ENCODE measurements at places on chromosomes 12 and 14.

GRCh38 chr14:99157246-99157645, 114.8 kb downstream of the BCL11B start:
- no peak for DNase-seq

DNA sequence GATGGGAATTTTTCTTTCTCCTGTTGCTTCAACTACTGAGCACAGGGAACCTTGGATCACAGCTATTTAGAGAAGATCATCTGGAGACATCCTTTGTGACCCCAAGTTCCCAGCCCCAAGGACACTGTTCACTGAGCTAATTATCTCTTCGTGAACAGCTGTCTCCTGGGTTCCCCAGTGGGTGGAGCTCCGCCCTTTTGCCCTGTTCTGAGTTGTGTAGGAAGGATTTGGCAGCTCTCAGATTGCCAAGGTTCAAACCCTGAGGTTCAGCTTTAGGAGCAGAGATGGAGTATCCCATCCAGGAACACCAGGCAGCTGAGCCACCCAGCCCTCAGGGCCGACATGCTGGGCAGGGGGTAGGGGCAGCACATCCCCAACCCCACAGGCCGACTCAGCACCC, 32.0 kb downstream of the NGB start:
- no peak for DNase-seq

- DNase-seq, result no peak
Measured at GRCh38 chr12:22904485-22904884, 279.5 kb downstream of the ETNK1 start.

GRCh38 chr14:89430391-89431236, 13.6 kb upstream of the FOXN3 start:
- DNase-seq, result peak; percentile 84

DNA sequence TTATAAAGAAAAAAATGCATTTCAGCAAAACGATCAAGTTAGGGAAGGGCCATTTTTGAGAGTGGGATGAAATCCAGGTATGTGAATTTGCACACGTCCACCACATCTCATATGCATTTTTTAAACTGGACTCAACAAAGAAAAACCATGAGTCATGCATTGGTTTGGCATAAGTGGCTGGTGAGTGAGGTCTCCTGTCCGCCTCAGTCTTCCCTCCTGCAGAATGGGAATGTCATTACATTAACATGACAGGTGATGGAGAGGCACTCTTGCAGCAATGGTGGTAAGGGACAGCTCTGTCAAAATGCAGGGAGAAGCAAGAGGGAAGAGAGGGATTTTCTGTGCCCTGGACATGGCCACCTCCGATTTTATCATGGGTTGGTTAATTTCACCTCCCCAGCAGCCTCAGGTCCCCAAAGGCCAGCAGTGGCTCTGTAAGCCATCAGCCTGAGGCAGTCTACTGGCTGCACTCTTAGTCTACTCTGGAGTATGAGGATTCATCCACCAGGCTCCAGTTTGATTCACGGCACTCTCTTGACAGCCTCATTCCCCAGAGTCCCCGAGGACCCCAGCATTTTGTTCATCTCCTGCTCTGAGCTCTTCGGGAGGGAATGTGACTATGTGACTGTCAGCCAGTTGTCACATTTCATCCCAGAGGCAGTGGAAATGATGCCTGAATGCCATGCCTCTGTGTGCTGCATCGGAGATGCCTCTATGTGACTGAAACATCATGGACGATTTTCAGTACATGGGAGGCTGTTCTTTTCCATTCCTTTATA, 17.1 kb upstream of the PWP1 start:
- DNase-seq, result no peak

DNA sequence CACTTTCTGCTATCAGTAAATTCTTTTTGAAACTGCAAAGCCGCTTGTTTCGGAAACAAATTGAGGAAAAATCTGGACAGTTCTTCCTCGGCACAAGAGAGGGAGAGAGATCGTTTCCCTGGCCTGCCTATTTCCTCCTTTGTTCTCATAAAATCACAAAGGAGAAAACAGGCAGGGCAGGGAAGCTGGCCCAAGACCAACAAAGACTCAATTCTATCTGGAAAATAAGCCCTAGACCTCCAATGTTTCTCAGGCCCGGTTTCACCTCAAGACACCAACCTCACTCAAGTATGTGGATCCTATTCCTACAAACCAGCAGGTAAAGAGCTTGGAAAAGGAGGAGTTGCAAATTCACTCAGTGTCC, 19.5 kb downstream of the DICER1 start:
- no peak for DNase-seq

- no peak for DNase-seq
Measured at GRCh38 chr14:105119408-105120025, 49.1 kb downstream of the JAG2 start.

DNA sequence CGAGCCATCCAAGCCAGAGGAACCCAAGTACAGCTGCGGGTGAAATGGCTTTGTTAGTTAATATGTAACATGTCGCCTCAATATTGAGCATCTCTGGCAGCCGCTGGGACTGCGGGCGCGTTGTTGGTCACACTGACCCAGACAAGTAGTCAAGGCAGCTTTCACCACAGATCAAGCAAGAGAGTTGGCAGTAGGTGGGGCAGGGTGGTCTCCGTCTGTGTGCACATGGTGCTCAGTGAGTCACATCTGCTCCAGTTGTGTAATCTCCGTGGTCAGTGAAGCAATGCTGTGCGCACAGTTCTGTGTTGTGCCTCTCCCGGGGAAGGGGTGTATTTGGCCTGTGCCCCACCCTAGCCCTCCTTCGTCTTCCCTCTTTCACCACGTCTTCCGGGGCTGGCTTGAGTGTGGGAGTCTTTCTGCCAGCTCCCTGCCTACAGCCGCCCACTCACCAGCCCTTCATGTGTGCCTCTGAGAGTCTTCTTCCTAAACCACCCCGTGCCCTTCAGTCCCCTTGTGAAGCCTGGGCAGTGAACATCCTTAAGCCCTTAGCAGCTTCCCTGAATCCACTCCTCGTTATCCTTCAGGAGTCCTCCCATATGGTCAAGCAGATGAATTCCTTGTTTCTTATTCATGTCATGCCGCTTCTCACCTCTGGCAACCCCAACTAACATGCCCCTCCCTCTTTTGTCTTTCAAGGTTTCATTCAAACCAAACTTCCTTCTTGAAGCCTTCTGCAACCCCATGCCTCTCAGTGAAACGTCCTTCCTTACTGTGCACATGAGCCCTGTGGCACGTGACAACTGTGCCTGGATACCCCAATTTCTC, 242.1 kb downstream of the CACNA1C start:
- no peak for DNase-seq

DNA sequence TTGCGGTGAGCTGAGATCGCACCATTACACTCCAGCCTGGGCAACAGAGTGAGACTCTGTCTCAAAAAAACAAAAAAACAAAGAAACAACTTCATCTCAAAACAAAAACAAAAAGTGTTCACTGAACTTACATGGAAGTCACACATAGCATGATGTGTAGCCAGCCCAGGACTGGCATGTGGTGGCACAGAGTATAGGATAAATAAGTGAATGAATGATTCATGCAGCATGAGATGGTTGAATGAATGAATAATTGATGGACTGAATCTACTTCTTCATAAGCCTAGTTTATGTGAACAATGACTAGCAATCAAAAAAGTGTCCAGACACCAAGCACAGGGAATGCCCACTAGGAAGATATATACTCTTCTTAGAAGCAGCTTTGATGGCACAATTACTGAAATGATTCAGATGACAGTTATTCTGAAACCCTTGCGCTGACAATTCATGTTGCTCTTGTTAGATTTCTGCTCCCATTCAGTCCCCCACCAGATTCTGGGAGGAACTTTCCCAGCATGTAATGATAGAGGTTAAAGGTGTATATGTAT, 31.6 kb upstream of the SERPINA6 start:
- DNase-seq, result peak; percentile 14

DNA sequence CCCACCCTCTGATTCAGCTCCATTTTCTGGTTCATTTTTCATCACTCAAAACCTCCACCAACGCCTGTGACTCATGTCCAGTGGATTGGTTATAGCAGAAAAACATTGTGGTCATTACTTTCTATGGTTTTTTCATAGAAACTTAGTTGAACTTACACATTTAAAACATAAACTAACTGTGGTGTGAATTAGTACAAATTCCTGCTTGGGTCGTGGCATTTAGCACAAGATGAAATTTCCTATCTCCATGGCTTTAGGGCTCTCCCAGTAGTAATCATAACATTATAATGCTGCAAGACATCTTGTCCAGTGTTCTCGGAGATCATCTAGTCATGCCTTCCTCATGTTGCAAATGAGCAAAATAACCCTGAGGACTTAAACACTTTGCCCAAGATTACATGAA, 7.1 kb downstream of the RNASE7 start:
- DNase-seq, result no peak

DNA sequence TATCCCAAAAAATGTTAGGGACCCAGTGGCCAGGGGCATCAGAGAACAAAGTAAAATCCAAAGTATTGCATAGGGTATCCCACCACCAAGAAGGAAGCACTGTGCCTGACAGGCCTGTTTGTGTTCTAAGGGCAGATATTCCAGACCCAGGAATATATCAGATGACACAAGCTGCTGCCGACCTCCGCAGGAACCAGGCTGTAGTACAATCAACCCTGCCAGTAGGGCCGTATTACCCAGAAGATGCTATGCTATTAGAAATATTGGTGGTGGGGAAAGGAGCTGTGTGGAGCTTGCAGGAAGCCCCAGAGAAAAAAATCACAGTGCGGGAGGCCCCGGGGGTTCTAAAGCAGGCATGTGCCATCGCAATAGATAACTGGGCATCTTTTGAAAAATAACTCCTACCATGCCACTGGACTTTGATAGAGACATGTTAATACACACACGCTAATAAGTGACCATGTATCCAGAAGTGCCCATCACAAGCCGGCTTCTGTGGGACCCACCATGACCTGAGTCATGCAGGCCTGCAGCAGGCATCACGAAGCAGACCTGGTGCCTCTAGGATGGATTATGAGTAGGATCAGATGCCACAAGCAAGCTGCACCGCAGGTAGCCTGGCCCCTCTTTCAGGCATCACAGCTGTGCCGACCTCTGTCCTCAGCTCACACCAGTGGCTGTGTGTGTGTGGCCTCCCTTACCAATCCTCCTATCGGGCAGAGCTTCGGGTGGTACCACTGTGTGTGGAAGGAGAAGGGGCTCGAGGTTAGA, 242.7 kb downstream of the BCL11B start:
- no peak for DNase-seq

- no peak for DNase-seq
Measured at GRCh38 chr14:40139657-40140056, 707.4 kb upstream of the FBXO33 start.

DNA sequence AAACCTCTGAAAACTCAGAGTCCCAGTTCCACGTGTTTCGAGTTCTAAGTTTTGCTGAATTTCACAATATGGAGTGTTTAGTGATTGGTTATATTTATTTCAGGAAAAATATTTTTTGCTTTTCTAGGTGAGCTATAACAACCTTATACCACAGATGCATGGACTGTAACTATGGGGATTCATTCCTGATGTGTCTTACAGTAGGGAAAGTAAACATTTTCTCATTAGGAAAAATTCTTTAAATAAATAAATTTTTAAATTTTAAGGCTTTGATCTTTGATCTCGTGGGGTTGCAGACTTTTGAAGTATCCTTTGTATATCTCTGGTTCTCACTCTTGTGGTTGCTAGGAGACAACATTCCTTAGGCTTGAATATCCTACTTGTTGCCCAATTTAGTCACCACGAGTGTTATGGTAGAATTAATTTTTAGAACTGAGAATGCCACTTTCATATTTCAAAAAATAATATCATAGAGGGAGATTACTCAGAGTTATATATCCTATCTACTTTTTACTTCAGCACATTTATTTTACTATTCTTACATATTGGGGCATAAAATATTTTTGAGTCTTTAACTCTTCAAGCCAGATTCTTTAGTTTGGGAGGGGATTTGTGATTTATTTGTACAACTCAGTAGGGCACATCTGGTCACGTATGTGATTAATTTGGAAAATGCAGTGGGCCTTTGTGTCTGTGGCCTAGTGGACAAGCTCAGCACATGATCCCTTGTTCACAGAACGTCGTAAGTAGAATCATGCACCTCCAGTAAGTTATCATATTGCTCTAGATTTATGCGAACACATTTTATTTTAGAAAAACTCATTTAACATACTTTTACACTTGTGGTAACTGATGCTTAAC, 224.0 kb downstream of the TTC6 start:
- DNase-seq, result no peak

- DNase-seq, result no peak
Measured at GRCh38 chr12:107368586-107368985, 275.2 kb upstream of the CRY1 start.

DNA sequence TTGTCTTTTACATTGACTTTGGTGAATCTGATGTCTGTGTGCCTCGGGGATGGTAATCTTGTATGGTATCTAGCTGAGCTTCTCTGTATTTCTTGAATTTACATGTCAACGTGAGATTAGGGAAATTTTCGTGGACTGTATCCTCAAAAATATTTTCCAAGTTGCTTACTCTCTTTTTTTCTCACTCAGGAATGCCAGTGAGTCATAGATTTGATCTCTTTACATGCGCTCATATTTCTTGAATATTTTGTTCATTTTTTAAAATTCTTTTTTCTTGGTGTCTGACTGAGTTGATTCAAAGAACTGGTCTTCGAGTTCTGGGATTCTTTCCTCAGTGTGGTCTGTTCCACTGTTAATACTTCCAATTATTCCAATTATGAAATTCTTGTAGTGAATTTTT, 207.7 kb downstream of the RAD51B start:
- DNase-seq, result no peak

DNA sequence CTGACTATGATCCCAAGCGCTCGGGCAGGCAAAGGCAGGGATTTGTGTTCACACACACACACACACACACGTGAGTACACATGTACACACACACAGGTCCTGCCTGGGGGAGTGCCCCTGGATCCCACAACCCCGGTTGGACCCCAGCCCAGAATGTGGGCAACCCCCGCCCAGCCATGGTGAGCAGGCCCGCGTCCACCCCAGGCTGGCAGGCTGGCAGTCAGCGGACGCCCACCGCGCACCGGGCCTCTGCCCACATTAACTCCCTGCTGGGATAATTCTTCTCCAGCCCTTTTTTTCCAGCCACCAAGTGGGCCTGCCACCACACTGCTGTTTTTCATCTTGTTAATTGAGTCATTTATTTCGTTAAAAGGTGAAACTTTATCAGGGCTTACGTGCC, 256.2 kb downstream of the BCL11B start:
- DNase-seq, result no peak

GRCh38 chr12:83818881-83819280, 1093.7 kb downstream of the SLC6A15 start:
- no peak for DNase-seq

- DNase-seq, result no peak
Measured at GRCh38 chr12:30111719-30112118, 328.0 kb upstream of the TMTC1 start.

Data from GM10248 (cell line).